ENCODE measurements at places on chromosomes 5 and 9.

DNA sequence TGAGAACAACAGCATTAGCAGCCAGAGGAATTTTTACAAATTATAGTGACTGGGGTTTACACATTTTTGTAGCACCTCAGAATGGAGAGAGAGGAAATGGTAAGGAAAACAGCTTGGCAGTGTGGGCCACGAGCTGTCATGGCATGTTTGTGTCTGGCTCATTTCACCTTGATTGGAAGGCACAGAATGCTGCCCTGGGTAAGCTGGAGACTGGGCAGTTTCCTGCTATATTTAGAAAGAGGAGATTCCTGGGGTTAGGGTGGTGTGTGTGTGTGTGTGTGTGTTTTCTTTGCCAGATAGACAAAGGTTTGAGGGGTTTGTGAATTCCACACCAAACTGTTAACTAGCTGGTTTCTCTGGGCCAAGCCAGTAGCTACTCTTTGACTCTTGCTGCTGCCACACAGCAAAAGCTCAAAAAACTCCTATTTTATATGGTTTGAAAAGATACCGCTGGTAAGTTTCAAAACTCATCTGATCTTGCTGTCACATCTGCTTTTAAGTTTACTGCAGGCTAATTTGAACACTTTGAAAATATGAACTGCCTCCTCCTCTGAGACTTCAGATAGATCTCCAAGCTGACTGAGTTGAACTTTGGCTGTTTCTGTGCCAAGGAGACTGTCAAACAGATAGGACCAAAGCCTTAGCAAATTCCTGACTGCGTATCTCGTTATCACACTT lies 9.1 kb downstream of the ARHGAP26 start:
- no peak for DNase-seq

GRCh38 chr5:83475391-83475863 lies 3.9 kb downstream of the VCAN start:
- no peak for DNase-seq

DNA sequence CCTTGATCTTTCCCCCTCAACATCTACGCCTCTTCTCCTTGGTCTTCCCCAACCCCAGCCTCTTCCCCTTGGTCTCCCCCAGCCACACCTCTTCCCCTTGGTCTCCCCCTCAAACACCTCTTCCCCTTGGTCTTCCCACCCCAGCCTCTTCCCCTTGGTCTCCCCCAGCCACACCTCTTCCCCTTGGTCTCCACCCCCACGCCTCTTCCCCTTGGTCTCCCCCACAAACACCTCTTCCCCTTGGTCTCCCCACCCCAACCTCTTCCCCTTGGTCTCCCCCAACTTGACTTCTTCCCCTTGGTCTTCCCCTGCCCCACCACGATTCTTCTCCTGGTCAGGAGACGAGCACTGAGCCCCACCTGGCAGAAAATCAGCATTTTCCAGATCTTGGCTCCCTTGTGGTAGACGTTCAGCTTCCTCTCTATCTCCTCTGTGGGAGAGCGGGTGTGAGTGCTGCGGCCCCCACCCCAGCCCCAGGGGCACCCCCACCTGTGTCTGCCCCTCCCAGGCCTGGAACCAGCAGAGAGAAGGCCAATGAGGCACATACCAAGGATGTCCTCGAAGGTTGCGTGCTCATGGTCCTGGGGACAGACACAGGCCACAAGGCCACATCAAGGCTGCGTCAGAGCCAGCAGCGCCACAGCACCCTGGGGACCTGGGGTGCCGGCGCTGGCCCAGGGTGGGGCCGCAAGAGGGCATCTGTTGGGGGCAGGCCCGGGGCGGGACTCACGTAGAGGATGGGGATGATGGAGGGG lies 7.0 kb downstream of the NSMF start:
- peak; percentile 1 for DNase-seq

DNA sequence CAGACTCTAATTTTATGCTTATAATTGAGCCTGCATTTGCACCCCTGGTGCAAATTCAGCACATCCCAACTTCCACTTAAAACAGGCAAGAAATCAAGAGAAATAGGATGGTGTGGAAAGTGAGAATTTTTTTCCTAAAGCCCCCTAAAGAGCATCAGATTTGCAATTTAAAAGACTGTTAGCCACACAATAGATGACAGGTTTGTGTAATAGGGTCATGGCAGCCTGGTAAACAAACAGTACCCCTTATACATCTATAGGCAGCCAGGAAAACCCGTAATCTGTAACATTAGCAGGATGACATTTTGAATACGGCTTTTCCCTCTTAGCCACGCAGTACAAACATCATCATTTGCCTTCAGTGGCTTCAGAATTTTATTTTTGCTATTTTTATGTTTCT lies 17.2 kb downstream of the EBF1 start:
- DNase-seq = no peak

DNA sequence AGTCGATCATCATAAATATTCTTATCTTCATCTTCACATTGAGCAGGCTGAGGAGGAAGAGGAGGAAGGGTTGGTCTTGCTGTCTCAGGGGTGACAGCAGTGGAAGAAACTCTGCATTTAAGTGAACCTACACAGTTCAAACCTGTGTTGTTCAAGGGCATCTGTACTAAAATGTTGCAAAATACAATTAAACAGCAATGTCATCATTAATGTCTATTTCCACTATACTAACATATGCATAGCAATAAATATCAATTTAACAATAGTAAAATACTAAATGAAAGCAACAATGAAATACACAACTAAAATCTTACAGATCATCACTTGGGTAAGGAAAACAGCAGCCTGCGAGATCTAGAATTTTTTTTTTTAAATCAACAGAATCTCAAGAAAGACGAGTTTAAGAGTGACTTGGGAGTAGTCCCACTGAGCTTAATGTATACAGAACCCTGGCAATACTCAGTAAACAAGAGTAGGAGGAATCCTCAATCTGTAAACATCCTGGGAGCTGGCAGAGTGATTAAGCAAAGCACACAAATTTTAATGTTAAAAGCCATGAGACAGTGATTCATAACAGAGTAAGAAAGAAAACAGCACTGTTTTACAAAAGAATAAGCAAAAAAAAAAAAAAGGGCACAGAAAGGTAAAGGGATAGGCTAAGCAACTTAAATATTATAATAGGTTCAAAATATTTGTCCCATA lies 10.0 kb downstream of the HOMER1 start:
- DNase-seq = no peak

GRCh38 chr5:73022471-73023169 lies 66.8 kb downstream of the FCHO2 start:
- no peak for DNase-seq

- no peak for DNase-seq
Measured at GRCh38 chr9:21470126-21470525, 12.0 kb downstream of the IFNE start.

DNA sequence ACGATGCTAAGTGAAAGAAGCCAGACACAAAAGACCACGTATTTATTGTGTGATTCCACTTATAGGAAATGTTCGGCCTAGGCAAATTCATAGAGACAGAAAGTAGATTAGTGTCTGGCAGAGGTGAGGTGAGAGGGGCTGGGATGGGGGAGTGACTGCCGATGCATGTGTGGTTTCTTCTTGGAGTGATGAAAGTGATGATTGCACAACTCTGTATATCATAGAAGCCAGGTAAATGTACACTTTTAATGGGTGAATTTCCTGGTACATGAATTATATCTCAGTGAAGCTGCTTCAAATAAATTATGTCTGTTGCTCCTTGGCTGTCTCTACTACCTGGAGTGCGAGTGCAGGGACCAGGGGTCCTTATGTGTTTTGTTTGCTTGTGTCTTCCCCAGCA lies 76.2 kb upstream of the PTCH1 start:
- no peak for DNase-seq
